ENCODE measurements at places on chromosomes 4 and X.

- no peak for DNase-seq
These were observed 51.6 kb downstream of the RTL5 start for GRCh38 chrX:72080150-72080549.

DNA sequence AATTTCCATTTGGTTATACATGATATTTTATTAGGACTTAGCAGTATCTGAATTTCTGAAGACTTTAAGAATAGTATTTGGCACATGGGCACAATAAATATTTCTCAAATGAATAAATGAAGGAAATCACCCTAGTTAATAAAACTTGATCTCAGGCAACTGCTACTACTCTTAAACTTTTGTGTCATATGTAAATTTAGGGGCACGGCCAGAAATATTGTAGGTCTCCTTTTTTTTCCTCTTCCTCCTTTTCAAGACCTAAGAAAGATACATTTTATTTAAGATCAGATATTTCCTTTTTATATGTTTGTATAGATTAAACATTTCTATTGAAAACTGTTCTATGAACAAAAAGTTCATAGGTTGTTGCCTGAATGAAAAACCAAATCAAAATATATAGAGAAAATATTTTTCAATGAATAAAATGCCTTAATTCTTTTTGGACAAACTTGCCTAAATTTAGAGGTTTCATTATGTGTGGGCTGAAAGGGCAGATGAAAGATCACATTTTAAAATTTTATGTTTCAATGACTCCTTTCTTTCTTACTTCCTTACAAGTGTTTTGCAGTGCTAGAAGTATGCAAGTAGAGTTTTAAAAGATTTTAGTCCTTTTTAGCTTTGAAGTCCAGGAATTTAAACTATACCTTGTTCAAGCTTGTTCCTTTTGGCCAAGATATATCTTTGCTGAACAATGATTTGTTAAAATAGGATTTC, 26.3 kb downstream of the CNKSR2 start:
- no peak for DNase-seq

GRCh38 chrX:39513836-39514235, 583.9 kb downstream of the BCOR start:
- no peak for DNase-seq

GRCh38 chrX:77731821-77732419, 54.1 kb downstream of the ATRX start:
- no peak for DNase-seq

DNA sequence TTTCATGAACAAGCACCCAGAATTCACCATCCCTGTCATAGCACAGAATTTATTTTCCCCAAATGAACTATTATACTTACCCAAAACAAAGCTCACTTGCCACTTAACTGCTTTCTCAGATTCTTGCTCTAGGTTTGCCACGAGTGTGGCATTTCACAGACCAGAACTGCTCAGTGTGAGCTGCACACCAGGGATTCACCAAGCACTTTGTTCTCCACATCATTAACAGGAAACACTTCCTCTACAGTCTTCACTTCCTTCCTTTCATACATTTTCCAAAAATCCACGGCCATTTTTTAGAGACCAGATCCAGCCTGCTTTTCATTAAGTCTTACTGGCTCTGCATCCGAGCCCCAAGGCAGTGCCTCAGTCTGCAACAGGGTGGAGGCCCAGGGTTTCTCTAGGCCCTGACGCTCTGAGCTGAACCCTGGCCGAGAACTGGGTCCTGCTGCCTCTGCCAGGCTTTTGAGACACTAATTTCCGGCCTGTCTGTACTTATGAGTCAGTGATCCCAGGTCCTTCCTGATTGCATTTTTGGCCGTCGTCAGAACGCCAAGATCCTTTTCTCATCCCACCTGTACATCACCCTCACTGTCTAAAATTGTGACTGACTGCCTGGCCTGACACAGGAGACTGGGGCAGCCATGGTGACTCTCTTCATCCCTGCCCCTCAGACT, 67.6 kb upstream of the MTNR1A start:
- peak; percentile 81 for DNase-seq

All from aorta (tissue), 5 donors.